ENCODE measurements at places on chromosomes 13 and 19.
A peak's percentile ranks its signal among the peaks of the same experiment; 100 is the strongest.

GRCh38 chr19:40217934-40218890 lies at the start of gene TTC9B:
TSS of gene TTC9B (minus strand) at chr19:40218384. CDS start at chr19:40218381, 3 bp downstream.
- DNase-seq: no peak

GRCh38 chr19:6705931-6706632 lies 14.4 kb downstream of the C3 start:
- DNase-seq: no peak

DNA sequence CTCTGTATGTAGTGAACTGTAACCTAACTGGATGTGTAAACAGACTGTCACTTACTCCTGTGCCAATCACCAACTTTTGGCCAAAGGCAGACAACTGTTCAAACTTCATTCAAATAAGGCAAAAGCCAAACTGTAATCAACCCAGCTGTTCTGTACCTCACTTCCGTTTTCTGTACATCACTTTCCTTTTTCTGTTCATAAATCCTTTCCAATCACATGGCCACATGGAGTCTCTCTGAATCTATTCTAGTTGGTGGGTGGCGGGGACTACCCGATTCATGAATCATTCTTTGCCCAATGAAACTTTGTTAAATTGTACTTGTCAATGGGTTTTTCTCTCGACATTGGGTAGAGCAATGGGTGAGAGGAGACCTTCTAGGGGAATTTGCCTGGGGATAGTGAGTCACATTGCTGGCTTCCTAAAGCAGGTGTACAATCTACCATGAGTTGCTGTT lies 178.3 kb upstream of the RFC3 start:
- no peak for DNase-seq

DNA sequence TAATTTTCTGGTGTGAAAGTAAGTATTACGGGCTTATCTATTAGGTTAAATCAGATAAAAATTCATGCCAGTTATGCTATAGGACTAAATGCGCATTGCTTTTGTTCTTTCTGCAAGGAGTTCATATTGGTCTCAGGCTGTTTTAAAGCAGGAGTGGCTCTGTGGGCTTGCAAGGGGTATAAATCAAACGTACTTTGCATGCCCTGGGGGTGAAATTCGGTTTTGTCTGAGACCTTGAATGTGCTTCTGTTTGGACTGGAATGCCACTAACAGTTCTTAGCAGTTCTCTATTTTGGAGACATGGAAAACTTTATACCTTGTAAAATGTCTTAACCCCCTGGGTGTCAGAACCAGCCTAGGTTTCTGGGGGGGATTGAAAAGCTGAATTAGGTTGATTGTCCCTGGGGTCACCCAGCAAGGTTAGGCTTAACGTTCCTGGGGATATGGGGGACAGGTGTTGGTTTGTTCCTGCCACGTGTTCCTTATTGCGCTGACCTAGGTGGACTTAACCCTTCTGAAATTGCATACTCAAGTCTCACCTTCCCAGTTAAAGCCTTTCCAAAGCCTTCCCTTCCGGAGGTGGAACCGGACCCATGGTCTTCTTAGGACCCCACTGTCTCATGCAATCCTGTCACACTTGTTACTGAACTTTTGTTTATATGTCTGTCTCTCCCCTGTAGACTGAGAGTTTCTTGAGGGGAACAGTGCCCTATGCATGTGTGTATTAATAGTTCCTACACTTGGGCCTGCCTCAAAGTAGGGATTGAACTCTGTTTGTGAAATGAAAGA lies 182.2 kb downstream of the LMO7 start:
- DNase-seq: no peak

- DNase-seq: no peak
These were observed 3.1 kb downstream of the ZIC2 start for GRCh38 chr13:99984461-99985240.

- DNase-seq: no peak
These were observed 245.5 kb upstream of the TSHZ3 start for GRCh38 chr19:31594701-31595100.

- peak; percentile 2 for DNase-seq
These were observed 454 bp downstream of the BLVRB start for GRCh38 chr19:40465025-40465556.

- DNase-seq: no peak
These were observed 12.2 kb upstream of the TTYH1 start for GRCh38 chr19:54403054-54403453.

DNA sequence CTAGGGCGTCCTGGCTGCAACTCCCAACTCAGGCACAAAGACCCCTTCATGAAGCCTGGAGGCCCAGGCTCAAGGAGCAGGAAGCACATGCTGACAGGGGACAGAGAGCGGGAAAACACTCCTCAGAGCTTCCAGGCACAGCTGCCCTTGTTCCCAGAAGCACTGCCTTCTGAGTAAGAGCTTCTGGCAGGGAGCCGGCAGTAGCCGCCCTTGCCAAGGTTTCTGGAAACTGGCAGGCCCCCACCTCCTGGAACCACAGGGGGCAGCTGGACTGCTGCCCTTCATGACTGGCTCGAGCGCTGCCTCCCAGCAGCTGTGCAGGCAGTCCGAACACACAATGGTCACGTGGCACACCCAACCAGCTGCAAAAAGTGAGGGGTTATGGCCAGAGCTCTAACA lies 33.6 kb upstream of the EPHX3 start:
- DNase-seq: no peak

DNA sequence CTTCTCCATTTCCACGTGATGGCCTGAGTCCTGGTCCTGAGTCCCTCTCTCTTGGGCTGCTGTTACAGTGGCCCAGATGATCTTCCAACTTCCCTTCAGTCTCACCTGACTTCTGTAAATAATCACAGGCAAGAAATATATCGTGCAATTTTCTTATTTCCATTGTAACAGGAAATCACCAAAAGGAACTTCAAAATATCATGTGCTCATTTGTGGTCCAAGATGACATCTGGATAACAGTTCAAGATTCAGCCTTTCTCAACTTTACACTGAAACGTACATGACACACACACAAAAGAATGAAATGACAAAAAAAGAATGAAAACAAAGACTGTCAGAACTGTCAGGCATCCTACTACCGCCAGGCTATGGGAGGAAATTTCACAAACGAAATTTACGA lies 22.0 kb upstream of the RAP2A start:
- DNase-seq: no peak

- no peak for DNase-seq
These were observed 26.1 kb downstream of the IER2 start for GRCh38 chr19:13176345-13176744.

GRCh38 chr13:95797016-95797415 lies 120.1 kb downstream of the DNAJC3 start:
- DNase-seq: no peak

- no peak for DNase-seq
These were observed 626.9 kb downstream of the EFNB2 start for GRCh38 chr13:105908586-105908985.

GRCh38 chr19:3524904-3525451 lies 14.0 kb upstream of the TEKTIP1 start:
- DNase-seq: no peak

- DNase-seq: no peak
These were observed 18.4 kb upstream of the KPNA3 start for GRCh38 chr13:49810567-49811526.

- DNase-seq: no peak
These were observed 16.7 kb downstream of the FAM216B start for GRCh38 chr13:42798118-42798517.

- DNase-seq: no peak
These were observed 1526.9 kb downstream of the EFNB2 start for GRCh38 chr13:105008604-105009003.

DNA sequence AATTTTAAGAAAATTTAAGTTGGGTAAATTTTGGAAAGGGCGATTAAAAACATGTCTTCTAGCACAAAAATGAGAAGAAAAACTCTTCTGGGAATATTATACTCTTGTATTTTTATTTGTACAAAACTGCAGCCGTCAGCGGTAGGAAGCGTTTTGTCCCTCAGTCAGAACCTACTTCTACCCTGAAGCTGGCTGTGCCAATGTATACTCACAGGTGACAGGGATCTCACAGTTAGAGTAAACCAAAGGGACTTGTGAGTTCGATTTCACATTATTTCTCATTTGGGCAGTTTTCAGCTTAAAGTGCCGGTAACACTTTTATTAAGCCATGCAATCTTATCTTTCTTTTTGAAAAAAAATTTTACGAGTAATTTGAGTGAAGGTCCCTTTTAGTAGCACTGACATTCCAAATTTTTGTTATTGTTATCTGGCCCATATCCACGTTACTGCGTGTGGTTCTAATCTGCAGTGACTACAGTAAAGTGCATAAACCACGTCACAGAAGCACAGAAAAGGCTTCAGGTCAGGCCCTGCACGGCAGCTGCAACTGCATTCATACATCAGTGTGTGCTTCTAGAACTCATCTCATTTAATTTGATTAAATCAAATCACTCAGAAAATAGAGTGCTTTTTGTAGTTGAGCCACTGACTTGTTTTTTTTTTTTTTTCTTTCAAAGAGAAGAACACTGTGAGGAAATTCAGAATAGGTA lies 387.3 kb downstream of the LIG4 start:
- DNase-seq: no peak

GRCh38 chr13:22569811-22570210 lies 611.0 kb upstream of the SGCG start:
- DNase-seq: no peak

Measured in CD4-positive, alpha-beta T cell treated with Interleukin-15 for 4 hours (primary cell).